ENCODE measurements at places on chromosomes 7 and 10. TPM values are rescaled to one million over a fixed set of nuclear protein-coding genes. Genes with fewer than 3 reads are reported as not detected.

TMUB1 gene
- total RNA-seq = 79.8 TPM

DNA sequence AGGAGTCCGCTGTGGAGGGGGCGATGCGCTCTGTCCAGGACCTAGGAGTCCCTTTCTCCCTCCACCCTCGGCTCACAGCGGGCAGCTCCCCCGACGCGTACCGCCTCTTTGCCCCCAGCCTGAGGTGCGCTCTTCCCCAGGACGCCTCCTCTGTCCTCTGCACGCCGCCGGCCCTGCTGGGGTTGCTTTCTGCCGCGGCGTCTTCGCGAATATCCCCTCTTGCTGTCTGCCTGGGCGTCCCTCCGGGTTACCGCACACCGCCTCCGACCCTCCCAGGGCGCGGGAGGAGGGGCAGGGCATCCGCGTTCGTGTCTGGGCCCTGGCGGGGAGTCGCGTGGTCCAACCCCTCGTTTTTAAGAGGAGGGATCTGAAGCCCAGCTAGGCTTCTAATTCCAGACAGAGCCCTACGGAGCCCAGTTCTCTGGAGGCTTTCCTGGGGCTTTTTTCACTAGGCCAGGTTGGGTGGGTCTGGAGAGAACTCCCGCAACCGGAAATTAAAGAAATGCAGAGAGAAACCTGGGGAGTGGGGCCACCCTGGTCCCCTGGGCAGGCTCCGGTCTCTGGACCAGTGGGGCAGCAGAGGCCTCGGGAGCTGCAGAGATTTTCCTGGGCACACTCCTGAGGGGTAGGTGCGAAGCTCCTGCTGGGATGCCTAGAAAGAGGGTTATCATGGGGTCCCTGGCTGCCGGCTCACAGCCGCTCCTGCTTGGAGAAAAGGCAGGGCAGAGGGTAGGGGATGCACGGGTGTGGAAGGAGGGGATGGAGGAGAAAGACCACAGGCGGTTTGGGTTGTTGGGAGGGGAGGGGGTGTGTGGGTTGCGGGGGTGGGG, 166.9 kb downstream of the UBE2H start:
- H3K27me3 ChIP-seq = peaks cover 27% of the 10 kb centered on the region
- no peak overlapping the region for H3K27ac ChIP-seq
- no peaks in the 10 kb centered on the region for H3K36me3 ChIP-seq
- no peak for DNase-seq

DNA sequence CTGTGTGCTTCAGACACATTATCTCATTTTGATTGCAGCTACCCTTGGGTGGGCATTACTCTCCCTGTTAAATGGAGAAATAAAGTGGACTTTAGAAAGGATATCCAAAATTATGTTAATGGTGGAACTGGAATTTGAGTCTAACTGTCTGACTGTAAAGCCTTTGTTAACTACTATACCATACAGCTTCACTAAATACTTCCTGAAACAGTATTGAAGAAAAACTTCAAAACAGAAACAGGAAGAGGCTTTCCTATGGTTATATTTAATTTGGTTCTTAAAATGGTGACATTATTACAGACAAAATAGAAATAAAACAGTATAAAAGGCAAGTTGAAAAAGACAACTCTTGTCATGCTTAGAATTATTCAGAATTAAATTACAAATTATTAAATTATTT, 25.0 kb downstream of the SPAG6 start:
- H3K4me1 ChIP-seq = no peaks in the 10 kb centered on the region
- no peaks in the 10 kb centered on the region for H3K27me3 ChIP-seq
- no peaks in the 10 kb centered on the region for H3K36me3 ChIP-seq
- no peak overlapping the region for H3K27ac ChIP-seq

GRCh38 chr7:88761779-88762178, 2.3 kb downstream of the ZNF804B start:
- no peak for DNase-seq
- no peak overlapping the region for H3K27ac ChIP-seq
- no peaks in the 10 kb centered on the region for H3K36me3 ChIP-seq
- no peaks in the 10 kb centered on the region for H3K4me1 ChIP-seq
- peaks cover 6% of the 10 kb centered on the region for H3K27me3 ChIP-seq
- H3K4me3 ChIP-seq = no peak overlapping the region

OGDHL gene
- 3.3 TPM for total RNA-seq

- H3K4me3 ChIP-seq = no peak overlapping the region
- no peaks in the 10 kb centered on the region for H3K4me1 ChIP-seq
- H3K36me3 ChIP-seq = no peaks in the 10 kb centered on the region
These were observed 32.9 kb downstream of the CSTF2T start for GRCh38 chr10:51666456-51666855.

GRCh38 chr7:45203936-45204445, 46.4 kb downstream of the RAMP3 start:
- no peaks in the 10 kb centered on the region for H3K27me3 ChIP-seq
- no peaks in the 10 kb centered on the region for H3K4me1 ChIP-seq
- H3K27ac ChIP-seq = no peak overlapping the region
- no peak overlapping the region for H3K4me3 ChIP-seq
- no peak for DNase-seq

GRCh38 chr7:120760050-120760449, 97.9 kb downstream of the TSPAN12 start:
- no peak overlapping the region for H3K4me3 ChIP-seq
- no peaks in the 10 kb centered on the region for H3K27me3 ChIP-seq
- no peaks in the 10 kb centered on the region for H3K36me3 ChIP-seq
- no peak overlapping the region for H3K27ac ChIP-seq

- no peaks in the 10 kb centered on the region for H3K4me1 ChIP-seq
- H3K27me3 ChIP-seq = no peaks in the 10 kb centered on the region
- no peak overlapping the region for H3K4me3 ChIP-seq
- H3K27ac ChIP-seq = no peak overlapping the region
These were observed 61.8 kb downstream of the FGFR2 start for GRCh38 chr10:121536310-121536913.

BAMBI gene
- 3.1 TPM for total RNA-seq

- no peak overlapping the region for H3K27ac ChIP-seq
- no peaks in the 10 kb centered on the region for H3K4me1 ChIP-seq
- no peak overlapping the region for H3K4me3 ChIP-seq
- no peak for DNase-seq
These were observed 600.9 kb upstream of the MKI67 start for GRCh38 chr10:128727114-128727513.

SPDYE1 gene
- 0.17 TPM for total RNA-seq

DNA sequence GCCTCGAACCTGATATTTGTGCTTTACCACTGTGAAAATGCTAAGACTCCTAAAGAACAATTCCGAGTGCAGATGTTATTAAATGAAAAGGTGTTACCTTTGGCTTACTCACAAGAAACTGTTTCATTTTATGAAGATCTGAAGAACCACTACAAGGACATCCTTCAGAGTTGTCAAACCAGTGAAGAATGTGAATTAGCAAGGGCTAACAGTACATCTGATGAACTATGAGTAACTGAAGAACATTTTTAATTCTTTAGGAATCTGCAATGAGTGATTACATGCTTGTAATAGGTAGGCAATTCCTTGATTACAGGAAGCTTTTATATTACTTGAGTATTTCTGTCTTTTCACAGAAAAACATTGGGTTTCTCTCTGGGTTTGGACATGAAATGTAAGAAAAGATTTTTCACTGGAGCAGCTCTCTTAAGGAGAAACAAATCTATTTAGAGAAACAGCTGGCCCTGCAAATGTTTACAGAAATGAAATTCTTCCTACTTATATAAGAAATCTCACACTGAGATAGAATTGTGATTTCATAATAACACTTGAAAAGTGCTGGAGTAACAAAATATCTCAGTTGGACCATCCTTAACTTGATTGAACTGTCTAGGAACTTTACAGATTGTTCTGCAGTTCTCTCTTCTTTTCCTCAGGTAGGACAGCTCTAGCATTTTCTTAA, 47.7 kb downstream of the MINPP1 start:
- H3K4me3 ChIP-seq = no peak overlapping the region
- H3K27me3 ChIP-seq = no peaks in the 10 kb centered on the region
- no peaks in the 10 kb centered on the region for H3K4me1 ChIP-seq
- H3K36me3 ChIP-seq = no peaks in the 10 kb centered on the region
- no peak overlapping the region for H3K27ac ChIP-seq

DNA sequence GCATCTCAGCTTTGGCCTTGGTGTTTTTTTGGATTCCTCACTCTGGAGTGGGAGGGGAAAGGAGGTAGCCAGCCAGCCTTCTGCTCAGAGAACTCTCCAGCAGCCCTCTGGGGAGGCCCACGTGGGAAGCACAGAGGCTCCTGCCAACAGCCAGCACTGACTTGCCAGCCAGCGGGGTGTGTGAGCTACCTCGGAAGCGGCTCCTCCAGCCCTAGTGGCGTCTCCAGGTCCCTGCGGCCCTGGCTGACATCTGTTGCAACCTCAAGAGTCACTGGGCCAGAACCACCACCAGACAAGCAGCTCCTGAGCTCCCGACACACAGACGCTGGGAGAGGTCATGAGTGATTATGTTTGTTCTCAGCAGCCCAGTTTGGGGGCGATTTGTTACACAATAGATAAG, 180.2 kb upstream of the FZD8 start:
- H3K36me3 ChIP-seq = no peaks in the 10 kb centered on the region
- peak; percentile 69 for DNase-seq
- H3K4me3 ChIP-seq = no peak overlapping the region
- H3K4me1 ChIP-seq = no peaks in the 10 kb centered on the region
- no peak overlapping the region for H3K27ac ChIP-seq

GRCh38 chr7:13803134-13803533, 186.3 kb downstream of the ETV1 start:
- H3K4me3 ChIP-seq = no peak overlapping the region
- H3K27me3 ChIP-seq = no peaks in the 10 kb centered on the region
- no peak overlapping the region for H3K27ac ChIP-seq
- H3K36me3 ChIP-seq = no peaks in the 10 kb centered on the region
- H3K4me1 ChIP-seq = no peaks in the 10 kb centered on the region
- no peak for DNase-seq

- no peaks in the 10 kb centered on the region for H3K27me3 ChIP-seq
- no peak for DNase-seq
- no peak overlapping the region for H3K27ac ChIP-seq
- peaks cover 3% of the 10 kb centered on the region for H3K4me1 ChIP-seq
- H3K4me3 ChIP-seq = no peak overlapping the region
- no peaks in the 10 kb centered on the region for H3K36me3 ChIP-seq
These were observed 88.0 kb downstream of the TMEM178B start for GRCh38 chr7:141161550-141162535.

DNA sequence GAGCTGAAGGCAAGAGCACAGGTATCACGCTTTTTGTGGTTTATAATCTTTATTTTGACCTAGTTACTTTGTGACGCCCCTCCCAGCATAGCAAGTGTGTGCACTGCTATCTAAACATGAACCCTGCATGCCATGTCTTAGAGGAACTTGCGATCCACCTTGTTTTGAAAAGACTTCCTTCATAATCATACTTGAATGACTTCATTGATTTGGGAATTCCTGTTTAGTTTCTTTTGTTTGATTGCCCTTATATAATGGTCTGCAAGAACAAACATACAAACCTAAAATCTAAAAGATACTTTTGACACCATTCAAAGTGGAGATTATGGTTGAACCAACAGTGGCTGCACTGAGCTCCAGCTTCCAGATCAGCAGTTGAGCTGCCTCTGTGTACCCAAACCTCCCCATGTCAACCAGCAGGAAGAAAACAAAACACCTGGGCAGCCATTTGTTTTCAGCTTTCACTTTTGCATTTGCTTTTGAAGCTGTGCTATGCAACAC, 132.6 kb downstream of the CELF2 start:
- no peaks in the 10 kb centered on the region for H3K27me3 ChIP-seq
- no peak overlapping the region for H3K4me3 ChIP-seq
- no peak for DNase-seq
- no peaks in the 10 kb centered on the region for H3K4me1 ChIP-seq

DNA sequence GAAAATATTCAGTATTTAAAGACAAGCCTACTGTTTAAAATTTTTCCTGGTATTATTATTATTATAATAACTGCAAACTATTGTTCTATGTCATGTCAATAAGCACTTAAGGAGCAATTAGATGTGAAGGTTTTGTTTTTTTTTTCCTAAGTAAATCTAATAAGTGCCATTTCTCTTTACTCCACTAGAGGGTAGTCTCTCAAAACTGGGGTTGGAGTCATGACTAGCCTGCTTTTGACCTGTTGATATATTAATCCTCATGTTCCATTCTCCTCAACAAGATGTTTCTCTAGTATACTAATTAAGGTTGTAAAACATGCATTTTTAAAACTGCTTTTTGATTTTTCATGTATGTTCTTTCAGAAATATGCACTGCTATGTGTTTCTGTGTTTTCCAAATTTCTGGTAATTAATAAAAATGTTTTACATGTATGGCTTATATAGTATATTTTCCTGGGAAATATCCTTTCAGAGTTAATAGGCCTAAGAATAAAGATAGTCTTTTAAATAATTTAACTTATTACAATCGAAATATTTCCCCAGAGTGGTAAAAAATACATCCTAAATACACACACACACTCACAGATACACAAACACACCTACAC, 1.0 kb upstream of the LRRN3 start:
- no peak overlapping the region for H3K4me3 ChIP-seq
- no peak for DNase-seq
- no peaks in the 10 kb centered on the region for H3K36me3 ChIP-seq
- no peaks in the 10 kb centered on the region for H3K4me1 ChIP-seq

GRCh38 chr10:127619546-127620325, 70.6 kb downstream of the NPS start:
- H3K4me3 ChIP-seq = no peak overlapping the region
- no peaks in the 10 kb centered on the region for H3K4me1 ChIP-seq
- H3K27me3 ChIP-seq = peaks cover 3% of the 10 kb centered on the region
- no peak for DNase-seq

GRCh38 chr10:120483651-120484301, 26.7 kb downstream of the PLPP4 start:
- no peaks in the 10 kb centered on the region for H3K4me1 ChIP-seq
- H3K4me3 ChIP-seq = no peak overlapping the region
- H3K36me3 ChIP-seq = no peaks in the 10 kb centered on the region
- DNase-seq = no peak
- no peaks in the 10 kb centered on the region for H3K27me3 ChIP-seq

- H3K36me3 ChIP-seq = no peaks in the 10 kb centered on the region
- H3K4me3 ChIP-seq = no peak overlapping the region
- no peaks in the 10 kb centered on the region for H3K4me1 ChIP-seq
- no peak overlapping the region for H3K27ac ChIP-seq
- H3K27me3 ChIP-seq = no peaks in the 10 kb centered on the region
These were observed 182.0 kb upstream of the PPP1R3A start for GRCh38 chr7:114100810-114101209.

- H3K4me1 ChIP-seq = no peaks in the 10 kb centered on the region
- no peaks in the 10 kb centered on the region for H3K27me3 ChIP-seq
- no peak overlapping the region for H3K27ac ChIP-seq
These were observed 113.1 kb upstream of the PCBD1 start for GRCh38 chr10:71001470-71001869.

GRCh38 chr10:8051109-8051821, 3.2 kb upstream of the GATA3 start:
- no peak for DNase-seq
- no peaks in the 10 kb centered on the region for H3K36me3 ChIP-seq
- peak overlapping the region; percentile 22 for H3K4me3 ChIP-seq
- peak overlapping the region; percentile 50 for H3K27ac ChIP-seq
- peaks cover 20% of the 10 kb centered on the region for H3K27me3 ChIP-seq

FAM237B gene
- not detected for total RNA-seq

GRCh38 chr7:96936621-96937020, 68.7 kb upstream of the DLX6 start:
- no peak for DNase-seq
- no peak overlapping the region for H3K4me3 ChIP-seq
- H3K27me3 ChIP-seq = no peaks in the 10 kb centered on the region
- H3K36me3 ChIP-seq = no peaks in the 10 kb centered on the region
- no peaks in the 10 kb centered on the region for H3K4me1 ChIP-seq

LBX1 gene
- not detected for total RNA-seq

- H3K4me3 ChIP-seq = no peak overlapping the region
- no peaks in the 10 kb centered on the region for H3K27me3 ChIP-seq
- H3K36me3 ChIP-seq = peaks cover 5% of the 10 kb centered on the region
- H3K27ac ChIP-seq = no peak overlapping the region
- DNase-seq = no peak
These were observed 56.7 kb upstream of the GTF2IRD1 start for GRCh38 chr7:74396993-74397392.

AKR1D1 gene
- not detected for total RNA-seq
